ENCODE measurements at places on chromosomes 16 and 17.

GRCh38 chr17:10271106-10271562 is 72.7 kb upstream of the GAS7 start:
- no peak for DNase-seq

DNA sequence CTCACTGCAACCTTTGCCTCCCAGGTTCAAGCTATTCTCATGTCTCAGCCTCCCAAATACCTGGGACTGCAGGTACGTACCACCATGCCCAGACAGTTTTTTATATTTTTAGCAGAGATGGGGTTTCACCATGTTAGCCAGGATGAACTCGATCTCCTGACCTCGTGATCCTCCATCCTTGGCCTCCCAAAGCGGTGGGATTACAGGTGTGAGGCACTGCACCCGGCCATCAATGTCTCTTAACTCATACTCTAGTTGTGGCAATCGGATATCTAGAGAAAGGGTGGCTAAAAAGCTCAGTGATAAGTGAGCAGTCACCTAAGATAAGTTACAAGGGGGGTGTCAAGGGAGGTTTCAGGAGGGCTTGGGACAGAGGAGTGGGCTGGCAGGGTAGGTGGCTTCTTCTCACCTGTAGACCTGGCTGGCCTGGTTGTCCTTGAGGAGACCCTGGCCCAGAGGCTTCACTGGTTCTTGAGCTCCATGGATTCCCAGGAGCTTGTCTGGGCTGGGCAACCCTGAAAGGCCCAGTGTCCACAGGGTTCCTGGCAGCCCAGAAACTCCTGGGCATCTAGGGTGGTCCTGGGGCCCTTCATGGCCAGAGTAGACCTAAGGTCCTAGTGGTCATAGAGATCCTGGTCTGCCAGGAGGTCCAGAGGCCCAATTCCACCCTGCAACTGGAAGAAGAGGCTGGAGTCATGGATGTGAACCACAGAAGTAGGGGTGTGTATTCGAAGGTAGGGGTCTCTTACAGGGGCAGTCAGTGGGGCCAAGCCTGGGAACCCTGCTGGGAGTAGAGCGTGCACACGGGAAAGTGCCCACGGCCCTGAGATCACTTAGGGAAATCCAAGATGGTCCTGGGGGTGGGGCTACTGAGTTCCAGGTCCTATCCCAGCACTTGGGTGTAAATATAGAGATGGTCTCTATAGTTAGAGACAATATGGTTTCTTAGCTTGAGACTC is 12.7 kb upstream of the IGFBP4 start:
- DNase-seq: no peak

GRCh38 chr17:59139939-59140338 is 15.0 kb downstream of the SKA2 start:
- DNase-seq: no peak

DNA sequence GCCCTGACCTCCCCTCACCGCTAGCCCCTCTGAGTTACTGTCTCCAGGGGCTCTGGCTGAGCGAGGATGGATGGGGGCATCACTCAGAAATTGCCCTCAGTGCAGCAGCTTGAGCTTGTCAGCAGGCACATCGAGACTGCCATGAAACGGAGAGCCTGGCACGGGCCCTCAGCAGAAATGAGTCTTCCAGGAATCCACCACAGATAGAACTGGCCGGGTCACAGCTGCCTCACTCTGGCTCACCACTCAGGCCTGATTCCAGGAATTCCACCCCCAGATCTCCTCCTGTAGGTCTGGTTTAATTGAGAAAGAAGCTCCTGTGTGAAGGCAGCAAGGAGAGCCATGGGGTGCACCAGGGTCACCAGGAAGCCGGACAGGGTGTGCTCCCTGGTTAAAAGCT is 85.5 kb downstream of the GSG1L start:
- DNase-seq: no peak

DNA sequence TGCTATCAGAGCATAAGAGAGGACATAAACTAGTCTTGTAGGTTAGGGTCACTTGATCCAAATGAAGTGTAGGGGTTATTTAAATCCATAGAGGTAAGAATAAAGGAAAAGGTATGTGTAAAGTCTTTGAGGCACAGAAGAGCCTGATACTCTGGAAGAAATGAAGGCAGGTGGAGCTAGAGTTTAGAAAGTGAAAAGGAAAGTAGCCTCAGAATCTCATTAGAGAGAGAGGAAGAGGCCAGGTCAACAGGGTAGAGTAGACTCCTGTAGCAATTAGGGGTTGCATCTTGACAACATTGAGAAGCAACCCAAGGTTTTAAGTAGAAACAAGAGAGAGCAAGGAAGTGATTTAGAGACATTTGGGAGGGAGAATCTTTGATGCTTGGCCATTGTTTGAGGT is 235.2 kb upstream of the SOX9 start:
- no peak for DNase-seq

DNA sequence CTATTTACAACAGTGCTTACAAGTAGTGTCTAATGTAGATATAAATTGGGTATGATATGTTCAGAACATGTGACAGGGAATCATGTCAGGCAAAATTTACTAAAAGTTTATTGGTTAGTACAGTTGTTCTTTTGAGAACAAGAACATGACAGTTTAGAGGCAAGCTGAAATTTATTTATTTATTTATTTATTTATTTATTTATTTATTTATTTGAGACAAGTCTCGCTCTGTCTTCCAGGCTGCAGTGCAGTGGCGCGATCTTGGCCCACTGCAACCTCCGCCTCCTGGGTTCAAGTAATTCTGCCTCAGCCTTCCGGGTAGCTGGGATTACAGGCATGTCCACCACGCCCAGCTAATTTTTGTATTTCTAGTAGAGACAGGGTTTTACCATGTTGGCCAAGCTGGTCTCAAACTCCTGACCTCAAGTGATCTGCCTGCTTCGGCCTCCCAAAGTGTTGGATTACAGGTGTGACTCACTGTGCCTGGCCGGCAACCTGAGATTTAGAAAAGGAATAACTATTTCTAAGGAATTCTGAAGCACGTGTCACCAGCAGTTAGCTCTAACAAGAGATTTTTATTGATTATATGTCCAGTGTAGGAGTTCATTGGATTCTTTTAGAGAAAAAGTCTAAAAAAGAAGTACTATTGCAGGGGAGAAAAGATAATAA is 24.9 kb downstream of the MRTFB start:
- no peak for DNase-seq

DNA sequence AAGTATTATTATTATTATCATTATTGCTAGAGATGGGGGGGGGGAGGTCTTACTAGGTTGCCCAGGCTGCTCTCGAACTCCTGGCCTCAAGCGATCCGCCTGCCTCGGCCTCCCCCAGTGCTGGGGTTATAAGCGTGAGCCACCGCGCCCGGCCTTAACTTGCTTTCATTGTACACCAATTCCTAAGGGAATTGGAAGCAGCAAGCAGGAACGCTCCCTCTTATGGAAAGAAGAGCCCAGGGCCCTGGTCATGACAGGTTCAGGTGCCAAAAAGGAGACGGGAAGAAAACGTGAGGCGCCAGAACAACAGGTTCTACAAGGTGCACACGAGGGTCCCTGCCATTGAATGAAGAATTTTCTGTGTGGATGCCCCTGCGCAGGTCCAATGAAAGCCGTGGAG is 540 bp upstream of the RPL38 start:
- DNase-seq: no peak

DNA sequence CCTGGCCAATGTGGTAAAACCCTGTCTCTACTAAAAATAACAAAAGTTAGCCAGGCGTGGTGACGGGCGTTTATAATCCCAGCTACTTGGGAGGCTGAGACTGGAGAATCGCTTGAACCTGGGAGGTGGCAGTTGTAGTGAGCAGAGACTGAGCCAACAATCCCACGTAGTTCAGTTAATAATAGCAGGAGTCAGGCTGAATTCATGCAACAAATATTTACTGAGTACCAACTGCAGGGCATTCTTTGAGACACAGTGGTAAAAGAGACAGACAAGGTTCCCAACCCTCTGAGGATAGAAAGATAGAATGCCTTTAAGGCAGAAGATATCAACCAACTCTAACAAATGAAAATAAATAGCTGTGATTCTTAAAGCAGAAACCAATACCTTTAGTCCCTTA is 39.1 kb downstream of the SPOP start:
- DNase-seq: no peak

DNA sequence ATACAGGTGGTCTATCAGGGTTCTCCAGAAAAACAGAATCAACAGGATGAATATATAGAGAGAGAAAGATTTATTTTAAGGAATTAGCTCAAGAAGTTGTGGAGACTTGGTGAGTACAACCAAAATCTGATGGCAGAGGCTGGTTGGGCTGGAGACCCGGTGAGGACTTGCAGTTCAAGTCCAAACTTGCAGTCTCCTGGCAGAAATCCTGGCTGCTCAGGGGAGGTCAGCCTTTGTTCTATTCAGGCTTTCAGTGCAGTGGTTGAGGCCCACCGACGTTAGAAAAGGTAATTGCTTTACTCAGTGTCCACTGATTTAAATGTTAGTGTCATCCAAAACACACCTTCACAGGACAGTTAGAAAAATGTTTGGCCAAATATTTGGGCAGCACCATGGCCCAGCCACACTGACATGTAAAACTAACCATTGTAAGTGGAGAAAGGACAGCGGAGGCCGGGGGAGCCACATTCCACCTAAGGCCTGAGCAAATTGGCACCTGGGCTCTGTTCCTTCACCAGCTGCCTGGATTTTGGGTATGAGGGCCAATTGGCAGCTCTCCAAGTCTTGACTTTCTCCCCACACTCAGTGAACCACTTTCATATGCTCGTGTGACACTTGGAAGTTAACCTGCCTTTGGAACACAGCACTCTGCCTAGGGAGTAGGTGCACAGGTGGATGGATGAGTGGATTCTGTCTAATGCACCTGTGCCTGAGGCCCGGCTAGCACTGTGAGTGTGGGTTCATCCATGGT is 54.7 kb downstream of the CACNG5 start:
- no peak for DNase-seq

- DNase-seq: no peak
These were observed 11.2 kb upstream of the ADAM11 start for GRCh38 chr17:44747566-44747965.

DNA sequence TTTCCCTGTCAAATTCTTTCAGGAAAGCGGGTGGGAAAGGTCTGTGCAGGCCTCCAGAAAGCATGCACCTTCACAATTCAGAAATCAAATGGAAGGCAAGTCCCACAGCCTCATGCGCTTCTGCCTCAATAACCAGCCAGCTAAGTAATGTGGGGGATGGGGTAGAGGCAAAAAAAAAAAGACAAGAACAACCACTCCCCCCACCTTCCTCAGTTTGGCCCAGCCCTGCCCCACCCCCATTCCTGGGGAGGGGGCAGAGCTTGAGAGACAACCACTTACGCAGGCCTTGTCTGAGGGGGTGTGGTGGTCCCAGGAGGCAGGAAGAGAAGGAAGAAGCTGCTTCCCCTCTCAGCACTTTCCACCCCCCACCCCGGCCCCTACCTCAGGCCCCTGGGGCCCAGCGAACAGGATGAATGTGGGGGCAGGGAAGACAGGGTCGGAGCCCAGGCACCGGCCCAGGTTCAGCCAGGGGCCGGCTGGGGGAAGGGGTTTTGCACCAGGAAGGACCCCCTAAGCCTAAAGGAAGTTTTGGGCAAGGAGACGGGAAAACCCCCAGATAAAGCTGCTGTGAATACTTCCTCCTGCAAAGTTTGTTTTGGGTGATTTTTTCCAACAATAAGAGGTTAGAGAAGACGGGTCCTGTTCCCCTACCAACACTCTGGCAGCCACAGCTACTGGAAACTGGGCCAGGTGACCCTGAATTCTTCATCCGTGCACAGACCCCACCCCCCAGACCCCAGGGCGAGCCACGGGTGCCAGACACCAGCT is 1.2 kb downstream of the JUP start:
- DNase-seq: peak; percentile 63

DNA sequence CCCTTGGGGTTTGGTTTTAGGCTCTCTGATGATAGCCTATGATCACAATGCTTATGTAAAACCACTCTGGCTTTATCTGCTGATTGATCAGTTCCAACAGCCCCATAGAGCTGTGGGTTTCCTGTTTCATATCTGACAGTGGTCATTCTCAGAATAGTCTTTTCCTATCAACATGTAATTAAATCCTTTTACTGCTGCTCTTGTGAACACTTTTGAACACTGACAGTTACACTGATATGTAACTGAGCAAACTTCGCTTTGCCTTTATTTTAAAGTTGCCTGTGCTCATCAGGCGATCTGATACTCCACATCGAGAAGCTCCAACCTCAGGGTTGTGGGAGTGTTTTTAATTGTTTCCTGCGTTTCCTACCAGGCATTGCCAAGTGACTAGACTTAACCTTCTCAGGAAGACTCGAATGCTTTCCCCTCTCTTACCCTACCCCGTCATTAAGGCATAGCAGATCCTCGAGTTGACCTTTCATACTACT is 17.3 kb upstream of the CLEC18B start:
- DNase-seq: no peak

DNA sequence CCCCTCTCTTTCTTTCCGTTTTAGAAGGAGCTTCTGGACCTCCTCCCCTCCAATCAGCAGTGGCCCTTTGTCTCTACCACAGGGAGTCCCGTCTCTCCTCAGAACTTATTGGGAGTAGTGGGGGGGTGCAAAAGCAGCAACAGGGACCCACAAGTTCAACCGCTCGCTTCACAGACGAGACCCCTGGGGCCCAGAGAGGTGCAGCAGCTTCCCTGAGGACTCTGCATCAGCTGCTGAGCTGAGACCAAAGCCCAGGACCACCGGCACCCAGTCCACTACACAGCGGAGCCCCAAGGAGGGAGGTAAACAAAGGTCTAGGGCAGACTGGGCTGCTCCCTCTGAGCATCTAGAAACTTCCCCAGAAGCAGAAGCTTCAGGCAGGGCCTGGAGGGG is 123.9 kb downstream of the SDK2 start:
- no peak for DNase-seq

DNA sequence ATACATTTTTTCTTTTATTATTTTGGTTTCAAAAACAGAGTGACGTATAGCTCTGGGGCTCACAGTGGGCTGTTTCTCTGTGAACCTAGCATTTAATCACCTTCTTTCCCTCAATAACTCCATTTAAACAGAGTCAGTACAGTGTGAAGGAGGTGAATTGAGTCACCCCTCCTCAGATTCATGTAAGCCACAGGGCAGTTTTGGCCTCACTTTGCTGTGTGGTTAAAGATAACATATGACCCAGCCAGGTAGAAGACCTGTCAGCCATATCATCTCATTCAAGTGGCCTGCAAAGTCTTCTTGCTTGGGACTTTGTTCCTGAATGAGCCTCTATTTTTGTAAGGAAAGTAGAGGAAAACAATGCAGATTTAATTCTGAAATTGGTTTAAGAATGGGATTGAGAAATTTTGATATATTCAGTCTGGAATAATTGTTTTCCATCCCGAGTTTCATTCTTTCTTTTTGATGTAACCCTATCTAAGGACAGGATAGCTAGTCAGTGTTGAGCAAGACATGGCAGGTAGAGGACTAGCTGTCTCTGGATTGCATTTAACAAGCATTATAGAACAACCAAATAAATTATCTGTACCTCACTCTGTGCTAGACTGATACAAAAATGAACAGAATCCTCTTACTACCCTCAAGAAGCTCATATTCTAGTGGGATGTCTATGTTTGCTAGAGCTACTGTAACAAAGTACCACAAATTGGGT is 13.1 kb downstream of the MAP2K6 start:
- no peak for DNase-seq

- no peak for DNase-seq
These were observed 61.3 kb upstream of the SDK2 start for GRCh38 chr17:73705594-73705993.

- no peak for DNase-seq
These were observed 79.8 kb upstream of the TMEM132E start for GRCh38 chr17:34499576-34499975.
